ENCODE measurements at places on chromosomes 2 and 18.

- DNase-seq = no peak
Observed at GRCh38 chr18:13640266-13640860, 86.0 kb downstream of the FAM210A start.

DNA sequence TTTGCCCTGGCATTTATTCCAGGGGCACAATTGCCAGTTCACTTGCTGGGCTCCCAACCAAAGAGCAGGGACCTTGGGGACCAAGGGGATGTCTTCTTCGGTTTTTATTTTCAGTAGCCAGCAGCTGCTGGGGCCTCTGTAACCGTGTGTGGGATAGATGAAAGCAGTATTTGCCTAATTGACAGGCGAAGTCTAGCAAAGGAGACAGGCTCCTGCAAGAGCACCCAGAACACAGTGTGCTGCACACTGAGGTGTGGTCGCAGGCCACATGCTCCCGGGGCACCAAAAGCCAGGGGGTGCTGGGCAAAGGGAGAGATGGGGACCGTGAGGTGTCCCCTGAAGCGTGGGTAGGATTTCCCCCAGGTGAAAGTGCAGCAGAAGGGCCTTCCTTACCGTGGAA lies 5.3 kb downstream of the SAG start:
- DNase-seq = no peak

DNA sequence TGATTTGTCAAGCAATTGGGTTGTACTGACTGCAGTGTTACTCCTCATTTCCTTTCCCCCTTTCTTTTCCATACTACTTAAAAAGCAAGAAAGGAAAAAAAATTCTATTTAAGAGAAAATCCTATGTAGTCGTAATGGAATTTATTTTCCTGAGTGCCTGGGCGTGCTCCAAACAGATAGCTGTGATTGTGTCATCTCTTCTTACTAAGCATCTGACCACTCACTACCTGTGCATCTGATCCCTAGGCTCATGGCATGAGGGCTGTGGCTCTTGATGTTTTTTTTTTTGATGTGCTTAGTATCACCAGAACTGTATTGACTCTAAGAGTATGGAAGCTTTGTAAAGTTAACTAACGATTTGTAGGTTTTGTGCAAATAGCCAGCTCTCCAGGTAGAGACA lies 19.0 kb downstream of the CRIM1 start:
- no peak for DNase-seq

DNA sequence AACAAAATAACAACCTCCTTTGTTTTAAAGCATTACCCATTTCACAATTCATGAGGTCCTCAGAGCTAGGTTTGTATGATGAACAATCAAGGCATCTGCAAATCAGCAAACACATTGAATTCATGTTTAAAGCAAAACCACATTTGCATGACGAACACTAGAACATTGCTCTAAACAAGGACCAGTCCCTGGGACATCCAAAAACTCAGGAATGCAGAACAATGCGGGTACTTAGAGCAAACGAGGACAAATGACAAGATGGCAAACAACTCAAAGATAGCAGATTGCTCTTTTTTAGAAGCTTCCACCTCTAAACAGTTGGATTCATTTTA lies 45.7 kb upstream of the RALBP1 start:
- DNase-seq = no peak

DNA sequence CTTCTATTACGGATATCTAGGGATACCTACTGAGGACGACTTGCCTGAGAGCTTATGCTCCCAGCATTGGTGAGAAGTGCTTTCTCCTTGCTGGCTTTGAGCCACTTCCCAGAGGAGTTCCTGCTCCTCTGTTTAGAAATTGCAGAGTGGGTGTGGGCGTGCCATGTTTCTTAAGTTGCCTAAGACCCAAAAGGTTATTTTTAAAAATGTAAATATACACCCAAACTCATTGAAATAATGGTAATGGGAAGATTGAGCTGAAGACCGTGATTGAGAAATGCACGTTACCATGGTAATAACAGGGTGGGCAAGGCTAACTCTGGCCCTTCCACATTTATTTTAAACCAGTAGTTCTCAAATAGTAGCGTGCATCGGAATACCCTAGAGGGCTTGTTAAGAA lies 17.2 kb upstream of the TMEM200C start:
- DNase-seq = no peak

DNA sequence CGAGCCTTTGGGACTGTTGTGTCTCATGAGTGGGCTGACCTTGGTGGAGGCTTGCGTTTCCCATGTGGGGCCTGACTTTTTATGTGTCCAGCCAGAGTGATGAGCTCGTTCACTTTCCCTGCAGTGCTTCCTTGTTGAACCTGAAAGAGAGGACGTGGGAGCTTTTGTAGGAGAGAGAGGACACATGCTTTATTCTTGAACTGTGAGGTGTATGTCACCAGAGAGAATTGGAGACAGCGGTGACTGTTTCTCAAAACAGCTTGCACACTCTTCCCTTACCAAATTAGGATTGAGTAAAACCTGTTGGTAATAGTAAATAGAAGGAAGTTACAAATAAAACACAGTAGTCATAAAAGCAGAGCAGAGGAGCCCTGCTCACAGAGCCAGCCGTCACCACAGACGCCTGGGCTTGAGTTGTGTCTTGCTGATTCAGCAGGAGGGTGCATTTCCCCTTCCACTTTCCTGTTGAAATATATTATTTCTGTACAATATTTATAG lies 60.7 kb downstream of the INPP4A start:
- no peak for DNase-seq

DNA sequence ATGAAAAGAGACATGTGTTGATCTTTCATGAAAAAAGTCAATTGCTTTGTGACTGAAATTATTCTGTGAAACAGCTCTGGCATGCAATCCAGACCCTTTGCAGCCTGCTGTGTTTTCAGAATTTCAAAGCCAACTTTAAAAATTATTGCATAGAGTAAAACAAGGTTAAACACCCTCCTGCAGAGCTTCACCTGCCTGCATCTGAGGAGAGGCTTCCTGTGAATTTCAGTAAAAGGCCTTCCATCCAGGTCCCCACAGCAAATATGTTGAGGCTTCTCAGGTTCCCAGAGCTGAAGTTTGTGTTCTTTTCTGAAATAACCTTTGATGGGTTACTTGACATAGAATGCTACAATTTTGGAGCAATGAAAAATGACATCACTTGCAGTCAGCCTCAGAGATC lies 4.1 kb downstream of the XIRP2 start:
- no peak for DNase-seq

GRCh38 chr2:148614322-148615049 lies 30.1 kb upstream of the EPC2 start:
- no peak for DNase-seq

DNA sequence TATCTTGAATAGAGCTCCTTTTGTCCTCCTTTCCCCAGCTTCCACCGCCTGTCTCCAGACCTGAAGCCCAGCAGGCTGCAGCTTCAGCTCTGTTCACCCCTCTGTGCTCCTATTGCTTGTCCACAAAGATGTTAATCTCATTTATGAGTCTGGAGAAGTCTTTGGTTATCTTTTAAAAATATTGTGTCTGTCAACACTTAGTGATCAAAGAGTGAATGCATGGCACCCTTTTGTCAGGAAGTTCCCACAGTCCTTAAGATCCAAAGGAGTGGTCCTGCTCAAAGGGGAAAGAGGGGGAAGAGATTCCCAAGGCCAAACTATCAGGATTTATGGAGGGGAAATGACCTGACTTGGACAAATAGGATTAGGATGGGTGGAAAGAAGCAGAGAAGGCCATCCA lies 118.9 kb downstream of the ACAA2 start:
- no peak for DNase-seq

GRCh38 chr2:155815851-155816250 lies 516.7 kb downstream of the NR4A2 start:
- DNase-seq = no peak

GRCh38 chr2:2698182-2699120 lies 367.4 kb upstream of the MYT1L start:
- DNase-seq = no peak

DNA sequence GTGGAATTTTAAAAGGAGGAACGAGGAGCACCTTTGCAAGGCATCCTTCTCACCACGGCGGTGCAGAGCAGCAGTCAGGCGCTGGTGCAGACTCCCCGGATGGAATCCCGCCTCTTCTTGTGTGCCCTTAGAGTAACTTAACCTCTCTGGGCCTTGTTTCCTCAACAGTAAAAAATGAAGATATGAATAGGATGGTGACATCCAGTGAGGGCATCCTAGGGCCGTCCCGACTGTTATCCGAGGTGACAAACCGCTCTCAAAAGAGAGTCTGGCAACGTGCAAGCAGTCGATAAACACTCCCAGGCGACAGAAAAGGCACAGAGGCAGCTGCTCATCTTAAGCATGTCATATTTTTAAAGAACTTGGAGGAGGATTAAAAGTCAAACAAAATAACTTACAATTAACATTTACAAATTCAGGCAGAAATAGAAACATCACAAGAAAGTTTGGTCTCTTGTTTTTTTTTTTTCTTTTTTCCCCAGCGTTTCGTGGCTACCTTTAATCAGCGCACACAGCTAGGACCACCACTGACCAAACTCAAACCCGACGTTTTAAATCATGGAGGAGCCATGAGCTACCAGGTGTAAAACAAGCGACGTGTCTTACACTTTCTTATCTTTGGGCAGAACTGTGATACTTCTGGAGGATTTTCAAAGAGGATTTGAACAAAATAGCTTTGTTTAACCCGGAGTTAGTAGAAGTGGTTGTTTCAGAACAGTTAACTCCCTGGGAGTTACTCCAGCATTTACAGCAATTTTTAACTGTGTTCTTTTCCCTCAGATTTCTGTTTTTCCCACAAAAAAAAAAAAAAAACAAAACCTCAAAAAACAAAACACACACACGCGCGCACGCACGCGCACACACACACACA lies 2.1 kb downstream of the MBP start:
- no peak for DNase-seq

Measured in activated naive CD8-positive, alpha-beta T cell treated with anti-CD3 and anti-CD28 coated beads for 36 hours (primary cell).